ENCODE measurements at places on chromosomes 1 and 21. TPM values are rescaled to one million over a fixed set of nuclear protein-coding genes. Genes with fewer than 3 reads are reported as not detected.

Gene TTC24
- not detected for total RNA-seq

Gene FALEC
- total RNA-seq = 0.33 TPM

Gene AMPD1
- not detected for total RNA-seq

Gene SLC5A9
- total RNA-seq = not detected

Gene CYP4X1
- not detected for total RNA-seq
